ENCODE measurements at places on chromosomes 4 and X.
A peak's percentile ranks its signal among the peaks of the same experiment; 100 is the strongest.

DNA sequence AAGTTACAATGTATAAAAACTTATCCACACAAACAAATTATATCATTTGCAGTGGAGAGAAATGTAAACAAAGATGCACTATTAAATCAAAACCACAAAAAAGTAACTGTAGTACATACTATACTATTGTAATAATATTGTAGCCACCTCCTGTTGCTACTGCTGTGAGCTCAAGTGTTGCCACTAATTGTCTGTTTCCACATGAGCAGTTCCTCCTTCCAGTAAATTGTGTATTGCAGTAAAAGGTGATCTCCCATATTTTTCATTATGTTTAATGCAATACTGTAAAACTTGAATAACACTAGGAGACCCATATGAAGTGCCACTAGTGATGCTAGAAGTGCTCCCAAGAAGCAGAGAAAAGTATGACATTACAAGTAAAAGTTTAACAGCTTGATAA is 11.7 kb downstream of the LIN54 start:
- DNase-seq: no peak

- DNase-seq: no peak
These were observed 4.2 kb downstream of the CPEB2 start for GRCh38 chr4:15006416-15007024.

DNA sequence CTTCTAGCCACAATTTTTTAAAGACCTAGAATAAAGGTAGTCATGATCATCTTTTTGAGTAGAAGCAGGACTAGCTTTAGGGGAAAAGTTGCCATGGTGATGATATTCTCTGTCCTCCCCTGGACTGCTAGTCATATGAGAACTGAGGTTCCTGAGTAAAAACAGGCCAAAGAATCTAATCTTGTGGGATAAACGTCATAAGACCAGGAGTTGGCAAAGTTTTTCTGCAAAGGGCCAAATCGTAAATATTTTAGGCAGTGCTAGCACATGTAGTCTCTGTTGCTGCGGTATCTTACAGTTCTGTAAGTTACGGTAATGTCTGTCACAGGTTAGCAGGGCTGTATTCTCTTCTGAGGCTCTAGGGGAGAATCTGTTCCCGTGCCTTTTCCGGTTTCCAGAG is 3.4 kb downstream of the PRPS2 start:
- no peak for DNase-seq

GRCh38 chrX:633985-634958 is 3.7 kb downstream of the SHOX start:
- DNase-seq: no peak

DNA sequence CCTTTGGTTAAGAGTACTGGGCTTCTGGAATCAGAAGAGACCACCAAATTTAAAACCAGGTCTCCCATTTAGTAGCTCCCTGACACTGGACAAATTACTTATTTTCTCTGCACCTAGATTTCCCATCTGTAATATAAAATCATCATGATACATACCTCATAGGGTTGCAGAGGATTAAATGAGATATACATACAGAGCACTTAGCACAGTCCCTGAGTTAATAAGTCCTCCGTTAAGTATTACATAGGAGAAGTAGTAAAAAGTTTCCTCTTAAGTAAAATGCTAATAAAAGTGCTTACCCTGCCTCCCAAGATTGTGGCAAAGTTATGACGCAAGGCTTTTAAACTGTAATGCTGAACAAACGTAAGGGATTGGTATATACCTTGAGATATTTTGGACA is 539 bp upstream of the CHIC1 start:
- DNase-seq: no peak

DNA sequence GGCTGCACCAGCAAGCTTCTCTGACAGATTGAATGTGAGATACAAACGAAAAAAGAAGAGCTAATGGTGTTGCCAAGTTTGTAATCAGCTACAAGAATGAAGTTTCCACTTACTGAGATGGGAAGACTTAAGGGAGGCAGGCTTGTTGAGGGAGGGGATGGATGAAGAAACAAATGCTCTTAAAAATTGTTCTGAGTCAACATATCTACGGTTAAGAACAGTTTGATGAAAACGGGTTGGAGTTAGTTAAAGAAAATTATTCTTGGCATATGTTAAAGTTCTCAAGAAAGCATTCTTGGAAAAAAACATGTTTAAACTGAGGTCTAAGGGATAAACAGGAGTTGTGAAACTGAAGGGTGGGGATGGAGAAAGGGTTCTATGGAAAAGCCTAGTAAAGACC is 816.3 kb upstream of the HS3ST1 start:
- DNase-seq: no peak

- no peak for DNase-seq
These were observed 69.1 kb downstream of the PSAPL1 start for GRCh38 chr4:7365462-7366179.

DNA sequence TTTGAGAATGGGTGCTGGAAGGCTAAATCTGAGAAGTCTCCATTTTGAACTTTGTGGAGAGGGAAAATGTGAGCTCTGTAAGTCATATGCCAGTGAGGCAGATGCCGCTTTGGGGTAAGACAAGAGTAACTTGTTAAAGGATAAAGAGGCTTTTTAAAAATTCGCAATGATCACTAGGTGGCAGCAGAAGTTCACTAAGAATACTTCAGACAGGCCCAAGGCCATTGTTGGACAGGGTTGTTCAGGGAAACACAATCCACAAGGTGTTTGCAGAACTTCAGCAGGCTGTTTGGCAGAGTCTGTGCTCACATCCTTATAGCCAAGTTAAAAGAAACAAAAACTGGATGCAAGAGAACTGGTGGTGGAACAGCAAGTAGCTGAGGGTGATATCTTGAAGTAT is 13.7 kb upstream of the PIGA start:
- peak; percentile 6 for DNase-seq

DNA sequence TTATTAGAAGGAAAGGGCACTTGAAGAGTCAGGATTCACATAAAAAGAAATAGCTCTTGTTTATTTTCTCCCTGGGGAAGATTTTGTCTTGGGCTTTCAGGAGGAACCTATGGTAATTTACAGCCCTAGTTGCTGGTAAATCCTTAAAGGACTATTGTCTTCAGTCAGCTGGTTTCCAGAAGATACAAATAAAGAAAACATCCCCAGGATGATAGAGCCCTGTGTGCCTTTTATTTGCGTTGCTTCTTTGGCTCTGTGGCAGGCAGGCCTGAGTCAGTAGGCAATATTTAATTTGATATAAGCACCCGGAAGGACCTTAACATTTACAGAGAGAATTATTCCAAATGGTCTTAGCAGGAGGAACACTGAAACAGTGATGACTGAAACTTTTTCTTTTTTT is 131.0 kb upstream of the SLC34A2 start:
- DNase-seq: no peak

Measured in stimulated activated CD4-positive, alpha-beta T cell treated with anti-CD3 and anti-CD28 coated beads, Interleukin-4, amount 100 ng/mL, for 24 hours (primary cell).